Skeletal muscle cell (primary cell): ENCODE measurements at places on chromosomes 12 and 14.

GRCh38 chr12:46516933-46517578 is 144.5 kb upstream of the SLC38A2 start:
- no peak for DNase-seq

DNA sequence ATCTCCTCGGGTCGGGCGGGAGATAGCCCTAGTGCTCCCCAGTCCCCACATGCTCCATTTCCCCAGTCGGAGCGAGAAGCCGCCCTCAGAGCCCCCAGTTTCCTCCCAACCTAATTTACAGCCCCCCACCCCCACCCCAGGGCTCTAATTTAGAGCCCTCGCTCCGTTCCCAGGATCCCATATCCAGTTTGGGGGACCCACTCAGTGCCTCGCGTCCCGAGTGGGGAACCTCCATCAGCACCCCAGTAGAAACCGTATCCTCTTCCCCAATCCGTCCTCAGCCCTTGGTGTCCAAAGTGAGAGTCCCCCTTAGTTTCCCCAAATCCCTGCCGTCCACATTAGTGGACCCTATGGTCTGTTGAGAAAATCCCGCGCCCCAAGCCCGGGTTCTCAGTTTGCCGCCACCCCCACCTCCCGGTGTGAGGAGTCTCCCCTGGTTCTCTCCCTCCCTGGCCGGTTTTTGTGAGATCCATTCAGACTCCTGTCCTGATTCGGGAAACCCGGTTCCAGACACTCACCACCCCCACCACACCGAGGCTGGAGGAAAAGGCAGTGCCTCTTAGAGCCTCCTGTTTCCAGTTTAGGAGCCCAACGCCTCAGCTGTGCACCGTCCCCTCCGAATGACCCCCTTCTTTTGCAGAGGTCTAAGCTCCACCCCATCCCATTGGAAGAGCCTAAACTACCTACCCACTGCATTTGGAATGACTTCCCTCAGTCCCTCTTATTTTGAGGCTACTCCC is 809 bp upstream of the MSI1 start:
- DNase-seq: no peak

DNA sequence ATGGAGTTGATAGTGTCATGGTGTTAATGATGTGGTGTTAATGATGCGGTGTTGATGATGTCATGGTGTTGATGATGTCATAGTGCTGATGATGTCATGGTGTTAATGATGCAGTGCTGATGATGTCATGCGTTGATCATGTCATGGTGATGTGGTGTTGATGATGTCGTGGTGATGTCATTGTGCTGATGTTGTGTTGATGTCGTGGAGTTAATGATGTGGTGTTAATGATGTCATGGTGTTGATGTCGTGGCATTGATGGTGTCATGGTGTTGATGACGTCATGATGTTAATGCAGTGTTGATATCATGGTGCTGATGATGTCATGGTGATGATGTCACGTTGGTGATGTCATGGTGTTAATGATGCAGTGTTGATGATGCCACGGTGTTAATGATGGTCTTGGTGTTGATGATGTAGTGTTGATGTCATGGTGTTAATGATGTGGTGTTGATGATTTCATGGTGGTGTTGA is 49.1 kb upstream of the RIMBP2 start:
- no peak for DNase-seq

DNA sequence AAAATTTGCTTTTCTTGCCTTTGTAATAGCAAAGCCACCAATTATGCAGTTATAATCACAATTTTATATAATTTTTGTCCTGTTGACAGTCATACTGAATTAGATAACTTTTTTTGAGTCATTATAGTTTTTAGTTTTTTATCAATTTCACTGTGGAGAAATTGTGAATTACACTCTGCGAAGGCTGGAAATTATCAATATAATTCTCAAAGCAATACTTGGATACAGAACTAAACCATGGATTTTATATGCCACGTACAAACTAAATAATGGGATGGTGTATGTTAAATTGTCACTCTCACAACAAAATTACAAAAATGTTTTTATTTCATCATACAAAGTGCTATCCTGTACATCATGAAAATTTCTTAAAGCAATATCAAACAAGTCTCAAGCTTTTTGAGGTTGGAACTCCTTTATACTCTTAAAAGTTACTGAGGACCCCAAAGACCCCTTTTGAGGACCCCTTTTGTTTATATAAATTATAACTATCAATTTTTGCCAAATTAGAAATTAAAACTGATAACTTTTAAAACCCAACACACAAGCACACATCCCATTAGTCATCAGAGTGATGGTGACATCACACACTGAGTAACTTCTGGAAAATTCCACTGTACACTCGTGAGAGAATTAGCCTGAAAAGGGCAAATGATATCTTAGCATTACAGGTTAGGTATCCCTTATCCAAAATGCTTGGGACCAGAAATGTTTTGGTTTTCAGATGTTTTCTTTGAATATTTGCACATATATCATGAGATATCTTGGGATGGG is 19.8 kb upstream of the AQP2 start:
- peak; percentile 30 for DNase-seq
